ENCODE measurements at places on chromosomes 2 and 18. TPM values are rescaled to one million over a fixed set of nuclear protein-coding genes. Genes with fewer than 3 reads are reported as not detected.
A peak's percentile ranks its signal among the peaks of the same experiment; 100 is the strongest.

The AOX1 gene
- 28.7 TPM for total RNA-seq

- no peaks in the 10 kb centered on the region for H3K4me1 ChIP-seq
- no peaks in the 10 kb centered on the region for H3K27me3 ChIP-seq
- H3K4me3 ChIP-seq = no peak overlapping the region
- no peaks in the 10 kb centered on the region for H3K36me3 ChIP-seq
- H3K27ac ChIP-seq = no peak overlapping the region
- DNase-seq = no peak
These were observed 60.4 kb downstream of the FIGN start for GRCh38 chr2:163675388-163675787.

- H3K4me3 ChIP-seq = no peak overlapping the region
- no peaks in the 10 kb centered on the region for H3K36me3 ChIP-seq
- peaks cover 3% of the 10 kb centered on the region for H3K4me1 ChIP-seq
- no peak for DNase-seq
- H3K27me3 ChIP-seq = no peaks in the 10 kb centered on the region
These were observed 34.0 kb downstream of the ADAM23 start for GRCh38 chr2:206477296-206477695.

DNA sequence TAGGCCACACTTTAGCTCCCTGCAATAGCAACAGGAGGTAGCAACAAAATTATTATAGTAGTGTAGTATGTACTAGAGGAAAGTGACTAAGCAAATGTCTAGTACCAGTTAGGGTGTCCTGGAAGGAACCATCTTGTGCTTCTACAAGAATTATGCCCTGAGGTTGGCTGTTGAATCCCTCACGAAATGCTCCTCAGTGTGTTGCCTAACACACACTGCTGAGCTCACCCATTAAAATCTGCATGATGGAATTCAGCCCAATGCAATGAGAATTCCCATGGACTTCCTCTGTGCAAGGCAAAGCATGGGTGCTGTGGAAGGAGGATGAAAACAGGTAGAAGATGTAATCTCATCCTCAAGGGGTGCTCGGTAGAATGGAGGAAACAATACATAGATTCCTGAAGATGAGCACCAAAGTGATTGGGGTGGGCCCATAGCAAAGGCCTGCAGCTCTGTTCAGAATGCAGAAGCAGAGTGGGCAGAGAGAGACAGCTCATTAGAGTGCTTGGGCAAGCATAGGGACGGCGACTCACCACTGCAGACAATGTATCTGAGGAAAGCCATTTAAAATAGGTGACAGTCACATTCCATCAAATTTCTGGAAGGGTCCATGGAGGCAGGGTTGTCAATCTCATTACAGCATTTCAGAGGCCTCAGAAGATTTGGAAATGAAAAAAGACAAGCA, 1.2 kb upstream of the UGT1A7 start:
- DNase-seq = no peak
- H3K27ac ChIP-seq = no peak overlapping the region
- H3K36me3 ChIP-seq = no peaks in the 10 kb centered on the region

GRCh38 chr2:9355270-9355669, 68.1 kb downstream of the ITGB1BP1 start:
- no peaks in the 10 kb centered on the region for H3K36me3 ChIP-seq
- no peak for DNase-seq
- H3K27me3 ChIP-seq = no peaks in the 10 kb centered on the region
- H3K27ac ChIP-seq = no peak overlapping the region

- H3K36me3 ChIP-seq = no peaks in the 10 kb centered on the region
- no peaks in the 10 kb centered on the region for H3K27me3 ChIP-seq
- H3K4me1 ChIP-seq = peaks cover 3% of the 10 kb centered on the region
- no peak for DNase-seq
- no peak overlapping the region for H3K27ac ChIP-seq
These were observed 149.3 kb upstream of the PGAP1 start for GRCh38 chr2:197075754-197076337.

- H3K27me3 ChIP-seq = no peaks in the 10 kb centered on the region
- no peak for DNase-seq
- H3K36me3 ChIP-seq = no peaks in the 10 kb centered on the region
- H3K4me3 ChIP-seq = no peak overlapping the region
These were observed 79.2 kb downstream of the SLC25A12 start for GRCh38 chr2:171814883-171815282.

DNA sequence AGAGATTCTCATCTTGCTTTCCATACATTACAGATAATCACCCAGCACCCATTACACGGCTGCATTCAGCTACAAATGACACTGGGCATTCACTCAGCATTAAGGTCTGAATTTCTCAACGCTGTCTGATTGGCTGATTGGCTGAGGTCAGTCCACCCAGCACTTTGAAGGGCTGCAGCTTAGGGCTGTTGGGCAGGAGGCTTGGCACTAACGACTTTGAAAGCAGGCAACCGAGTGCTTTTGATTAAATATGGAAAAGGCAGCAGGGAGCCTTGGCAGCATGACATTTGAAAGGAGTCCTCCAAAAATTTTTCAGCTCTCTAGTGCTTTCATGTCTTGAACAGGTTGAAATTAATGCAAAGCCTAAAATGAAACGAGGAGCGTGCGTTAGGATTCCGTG, 253.0 kb downstream of the DCDC2C start:
- no peaks in the 10 kb centered on the region for H3K27me3 ChIP-seq
- H3K36me3 ChIP-seq = no peaks in the 10 kb centered on the region
- no peak overlapping the region for H3K27ac ChIP-seq
- DNase-seq = no peak
- no peaks in the 10 kb centered on the region for H3K4me1 ChIP-seq

- no peaks in the 10 kb centered on the region for H3K4me1 ChIP-seq
- no peaks in the 10 kb centered on the region for H3K27me3 ChIP-seq
- H3K36me3 ChIP-seq = no peaks in the 10 kb centered on the region
- H3K4me3 ChIP-seq = no peak overlapping the region
- DNase-seq = no peak
These were observed 4.9 kb upstream of the STK17B start for GRCh38 chr2:196176142-196176738.

- no peaks in the 10 kb centered on the region for H3K27me3 ChIP-seq
- H3K36me3 ChIP-seq = no peaks in the 10 kb centered on the region
- H3K27ac ChIP-seq = no peak overlapping the region
- no peak overlapping the region for H3K4me3 ChIP-seq
These were observed 5.9 kb downstream of the ARID5A start for GRCh38 chr2:96542357-96542977.

The OBSL1 gene
- total RNA-seq = 72.9 TPM

The ODC1 gene
- 176 TPM for total RNA-seq

The SERPINB12 gene
- total RNA-seq = not detected

The CKAP2L gene
- total RNA-seq = not detected

DNA sequence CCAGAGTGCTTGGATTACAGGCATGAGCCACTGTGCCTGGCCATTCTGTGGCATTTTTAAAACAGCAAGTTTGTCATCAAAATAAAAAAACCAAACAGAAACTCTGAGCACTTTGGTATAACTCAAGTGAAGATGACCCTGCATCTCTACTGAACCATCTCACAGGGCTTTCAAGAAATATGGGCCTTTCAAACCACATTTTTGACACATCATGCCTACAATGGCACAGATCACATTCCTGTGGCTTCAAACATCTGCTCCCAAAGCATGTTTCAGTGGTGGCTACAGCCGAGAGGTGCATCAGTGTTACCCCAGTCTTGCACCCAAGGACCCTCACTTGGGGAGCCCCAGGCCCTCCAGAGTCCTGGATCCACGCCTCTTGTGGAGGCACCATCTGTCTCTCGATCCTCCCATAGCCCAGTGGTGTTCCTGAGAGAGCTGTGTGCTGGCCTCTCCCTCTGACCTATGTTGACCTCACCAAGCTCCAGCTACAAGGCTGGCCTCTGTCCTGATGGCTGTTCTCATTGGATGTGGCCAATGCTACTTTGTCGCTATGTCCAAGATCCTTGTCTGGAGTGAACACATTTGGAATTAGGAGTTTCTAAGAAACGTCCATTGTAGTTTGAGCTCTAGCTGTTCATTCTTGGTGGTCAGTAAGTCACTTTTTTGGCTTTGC, 55.2 kb upstream of the RALBP1 start:
- H3K36me3 ChIP-seq = no peaks in the 10 kb centered on the region
- H3K27ac ChIP-seq = no peak overlapping the region
- DNase-seq = no peak
- H3K27me3 ChIP-seq = no peaks in the 10 kb centered on the region

The NRBP1 gene
- 91.8 TPM for total RNA-seq

- H3K4me1 ChIP-seq = no peaks in the 10 kb centered on the region
- no peak overlapping the region for H3K4me3 ChIP-seq
- DNase-seq = no peak
- no peaks in the 10 kb centered on the region for H3K36me3 ChIP-seq
- H3K27me3 ChIP-seq = peaks cover 31% of the 10 kb centered on the region
- H3K27ac ChIP-seq = peak overlapping the region; percentile 58
These were observed 195.6 kb upstream of the POU3F3 start for GRCh38 chr2:104658144-104658835.

GRCh38 chr18:37717098-37717497, 151.5 kb upstream of the CELF4 start:
- H3K4me1 ChIP-seq = no peaks in the 10 kb centered on the region
- no peak for DNase-seq
- H3K36me3 ChIP-seq = no peaks in the 10 kb centered on the region
- no peaks in the 10 kb centered on the region for H3K27me3 ChIP-seq
- H3K27ac ChIP-seq = no peak overlapping the region

DNA sequence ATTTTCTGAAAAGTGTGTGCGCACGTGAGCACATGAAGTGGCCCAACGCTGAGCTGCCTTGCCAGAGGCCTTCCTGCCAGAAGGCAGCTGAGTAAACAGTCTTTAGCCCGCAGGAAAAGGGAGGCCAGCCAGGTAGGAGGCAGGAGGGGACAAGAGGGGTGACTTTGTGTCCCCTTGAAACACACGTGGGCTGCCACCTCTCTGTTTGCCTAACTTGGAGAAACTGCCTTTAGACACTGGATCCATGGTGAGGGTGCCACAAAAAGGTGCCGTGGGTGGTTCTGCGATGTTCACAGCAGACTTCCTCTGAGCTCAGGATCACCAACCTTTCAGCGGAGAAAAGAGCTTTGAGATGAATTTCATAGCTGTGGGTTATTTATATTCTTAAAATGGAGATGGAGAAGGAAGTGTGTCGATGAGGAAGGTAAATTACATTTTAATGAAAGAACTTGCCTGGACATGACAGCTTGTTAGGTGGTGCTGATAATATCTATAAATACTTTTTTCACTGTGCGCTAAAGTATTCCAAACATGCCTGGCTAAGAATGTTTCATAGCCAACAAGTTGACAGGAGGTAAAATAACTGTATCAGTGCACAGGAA, 36.6 kb upstream of the ASB1 start:
- H3K36me3 ChIP-seq = no peaks in the 10 kb centered on the region
- no peaks in the 10 kb centered on the region for H3K27me3 ChIP-seq
- peak overlapping the region; percentile 78 for H3K27ac ChIP-seq
- H3K4me3 ChIP-seq = no peak overlapping the region
- peak; percentile 65 for DNase-seq
